ENCODE measurements at places on chromosomes 1 and 21.
A peak's percentile ranks its signal among the peaks of the same experiment; 100 is the strongest.

DNA sequence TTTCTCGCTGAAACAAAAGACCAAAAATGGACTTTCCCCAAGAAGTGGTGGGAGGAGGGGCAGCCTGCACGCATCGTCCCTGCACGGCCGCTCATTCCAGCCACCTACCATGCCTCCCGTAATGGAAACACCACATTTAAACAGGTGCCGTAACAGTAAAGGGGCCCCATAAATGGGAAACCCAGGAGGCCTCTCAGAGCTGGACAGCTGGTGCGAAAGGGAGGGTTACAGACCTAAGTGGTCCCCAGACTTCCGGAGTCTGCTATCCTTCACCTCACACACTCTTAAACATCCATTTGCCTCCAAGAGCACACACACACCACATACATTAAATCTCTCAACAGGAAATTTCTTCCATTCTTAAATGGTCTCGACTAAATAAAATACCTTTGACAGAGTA lies 120.7 kb upstream of the SOD1 start:
- no peak for DNase-seq

GRCh38 chr1:24388331-24388885 lies 25.2 kb downstream of the STPG1 start:
- no peak for DNase-seq

- DNase-seq: no peak
Observed at GRCh38 chr21:42309753-42310213, 5.4 kb downstream of the TFF3 start.

DNA sequence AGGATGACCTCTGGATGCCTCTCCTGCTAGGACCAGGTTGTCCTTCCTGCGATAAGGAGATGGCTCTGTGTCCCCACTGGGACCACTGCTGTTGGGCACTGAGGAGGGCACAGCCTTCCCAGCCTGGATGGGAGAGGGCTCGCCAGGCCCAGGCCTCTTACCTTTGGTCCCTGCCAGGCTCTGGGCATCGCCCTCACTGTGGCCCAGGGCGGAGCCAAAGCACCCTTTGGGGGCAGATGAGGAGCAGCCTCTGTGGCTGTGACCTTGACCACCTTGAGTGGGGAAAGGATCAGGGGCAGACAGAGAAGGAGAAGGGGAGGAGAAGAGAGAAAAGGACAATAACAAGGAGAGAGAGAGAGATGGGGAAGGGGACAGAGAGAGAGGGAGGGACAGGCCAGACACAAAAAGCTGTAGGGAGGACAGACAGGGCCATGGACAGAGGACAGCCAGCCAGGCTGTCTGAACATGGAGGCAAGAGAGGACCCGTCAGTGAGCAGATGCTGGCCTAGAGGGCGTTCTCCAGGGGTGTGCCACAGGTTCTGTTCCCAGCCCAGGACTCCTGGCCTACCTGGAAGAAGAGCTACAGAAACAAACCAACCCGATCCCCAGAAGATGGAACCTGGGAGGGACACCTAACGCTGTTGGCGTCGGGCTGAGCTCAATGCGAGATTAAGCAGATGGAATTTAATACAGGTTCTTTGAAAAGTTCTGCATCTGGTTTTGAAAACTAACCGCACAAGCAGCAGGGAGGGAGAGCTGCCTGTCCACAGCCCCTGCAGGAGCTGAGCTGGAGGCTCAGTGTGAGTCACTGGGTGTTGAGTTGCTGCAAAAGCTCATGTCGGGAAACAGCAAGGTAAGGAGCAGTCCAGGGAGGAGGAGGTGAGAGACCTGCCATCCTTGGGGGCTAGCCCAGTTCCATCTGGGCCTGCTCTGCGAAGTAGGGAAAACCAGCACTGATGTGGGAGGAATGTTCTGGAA lies 262.1 kb downstream of the PTPRU start:
- no peak for DNase-seq

DNA sequence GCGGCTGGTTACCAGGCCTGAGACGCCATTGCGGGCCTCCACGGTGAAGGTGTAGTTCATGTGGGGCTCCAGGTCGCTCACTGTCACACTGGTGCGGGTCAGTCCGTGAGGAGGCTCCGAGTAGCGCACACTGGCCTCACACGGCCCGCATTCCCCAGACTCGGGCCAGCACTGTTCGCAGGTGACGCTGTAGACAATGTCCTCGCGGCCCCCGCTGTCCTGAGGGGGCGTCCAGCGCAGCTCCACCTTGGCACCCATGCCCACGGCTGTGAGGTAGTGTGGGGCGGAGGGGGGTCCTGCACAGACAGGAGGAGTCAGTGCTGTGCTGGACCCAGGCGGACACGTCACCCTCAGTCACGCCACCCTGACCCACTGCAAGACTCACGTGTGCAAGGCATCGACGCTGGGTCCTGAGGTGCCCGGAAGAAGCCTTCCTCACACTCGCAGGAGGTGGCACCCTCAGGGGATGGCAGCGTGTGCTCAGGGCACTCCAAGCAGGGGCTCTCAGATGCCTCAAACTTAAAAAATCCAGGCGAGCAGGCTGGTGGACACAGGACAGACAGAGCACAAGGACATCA lies 17.9 kb downstream of the EPHA2 start:
- no peak for DNase-seq

DNA sequence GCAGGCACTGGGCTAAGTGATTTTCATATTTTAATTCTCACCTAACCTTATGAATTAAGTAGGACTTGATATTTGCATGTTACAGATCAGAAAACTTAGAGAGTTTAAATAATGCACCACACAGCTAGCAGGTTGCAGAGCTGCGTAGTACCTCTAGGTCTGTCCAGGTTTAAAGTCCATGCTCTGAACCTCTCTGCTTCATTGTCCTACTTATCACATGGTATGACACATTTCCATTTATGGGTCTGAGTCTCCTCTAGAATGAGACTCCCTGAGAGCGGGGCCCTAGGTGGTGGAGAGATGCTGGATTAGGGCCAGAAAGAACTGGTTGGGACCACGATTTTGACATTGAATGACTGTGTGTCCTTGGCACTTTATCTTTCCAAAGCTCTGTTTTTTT lies 102.5 kb upstream of the USP24 start:
- DNase-seq: no peak

DNA sequence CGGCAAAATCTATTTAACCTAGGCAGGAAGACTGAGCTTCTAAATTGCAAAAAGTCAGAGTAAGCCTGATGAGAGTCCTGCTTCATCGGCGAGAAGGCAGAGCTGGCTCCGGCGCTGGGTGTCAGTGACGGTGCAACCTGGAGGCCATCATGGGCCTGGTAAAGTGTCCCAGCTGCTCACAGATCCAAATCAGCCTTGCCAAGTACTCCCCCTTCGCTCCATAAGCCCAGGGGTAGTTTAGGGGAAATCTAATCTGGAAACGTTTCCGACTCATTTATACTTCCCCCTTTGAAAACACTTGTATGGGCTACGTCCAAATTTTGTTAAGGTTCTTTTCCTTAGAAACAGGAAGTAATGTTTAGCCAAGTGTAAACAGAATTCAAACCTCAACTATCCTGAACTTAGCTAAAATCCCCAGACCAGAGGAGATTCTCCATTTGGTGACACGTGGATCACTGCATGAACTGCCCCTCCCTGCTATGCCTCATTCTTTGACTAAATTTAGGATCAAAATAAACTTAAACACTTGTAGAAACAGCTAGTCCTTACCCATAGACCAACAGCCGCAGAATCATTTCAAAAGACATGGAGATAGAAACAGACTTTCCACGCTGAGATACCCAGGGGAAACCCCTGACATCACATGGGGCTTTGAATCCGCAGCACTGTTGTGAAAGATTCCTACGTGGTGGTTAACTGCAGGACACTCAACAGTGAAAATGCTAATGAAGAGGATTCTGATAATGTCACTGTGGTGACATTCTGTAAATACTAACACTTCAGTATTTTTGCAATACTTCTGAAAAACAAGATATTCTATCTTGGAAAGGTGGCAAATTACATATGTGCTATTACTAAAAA lies 172.7 kb downstream of the TGFBR3 start:
- DNase-seq: no peak

DNA sequence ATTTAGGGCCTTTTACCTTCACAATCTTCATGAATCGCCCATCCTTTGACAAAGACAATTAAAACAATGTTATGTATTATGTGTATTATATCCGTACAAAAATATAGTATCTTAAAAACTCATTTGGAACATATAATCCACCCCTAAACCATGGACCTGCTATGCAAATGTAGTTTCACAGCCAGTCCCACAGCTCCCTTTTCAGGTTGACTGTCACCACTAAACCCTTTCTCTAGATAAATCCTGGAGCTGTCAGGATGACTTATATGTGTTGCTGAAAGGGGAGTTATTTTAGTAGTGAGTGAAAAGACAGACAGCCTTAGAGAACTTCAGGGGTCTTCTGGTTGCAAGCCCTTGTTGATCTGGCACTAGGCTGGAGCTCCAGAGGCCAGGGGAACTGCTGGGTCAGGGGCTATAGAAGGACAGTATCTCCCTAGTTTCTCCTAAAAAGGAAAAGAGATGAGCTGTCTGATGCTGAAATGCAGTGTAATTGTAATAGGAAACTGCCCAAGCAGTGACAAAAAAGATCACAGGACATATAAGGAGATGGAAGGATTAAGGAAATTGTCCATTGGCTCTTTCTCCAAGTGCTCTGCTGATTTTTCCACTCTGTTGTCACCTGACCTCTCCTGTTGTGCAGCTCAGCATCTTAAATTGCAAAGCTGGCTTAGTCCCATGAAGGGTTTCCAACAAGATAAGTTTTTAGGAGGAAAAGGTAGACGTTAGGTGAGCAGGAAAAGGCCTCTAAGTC lies 127.7 kb downstream of the S1PR1 start:
- DNase-seq: no peak

DNA sequence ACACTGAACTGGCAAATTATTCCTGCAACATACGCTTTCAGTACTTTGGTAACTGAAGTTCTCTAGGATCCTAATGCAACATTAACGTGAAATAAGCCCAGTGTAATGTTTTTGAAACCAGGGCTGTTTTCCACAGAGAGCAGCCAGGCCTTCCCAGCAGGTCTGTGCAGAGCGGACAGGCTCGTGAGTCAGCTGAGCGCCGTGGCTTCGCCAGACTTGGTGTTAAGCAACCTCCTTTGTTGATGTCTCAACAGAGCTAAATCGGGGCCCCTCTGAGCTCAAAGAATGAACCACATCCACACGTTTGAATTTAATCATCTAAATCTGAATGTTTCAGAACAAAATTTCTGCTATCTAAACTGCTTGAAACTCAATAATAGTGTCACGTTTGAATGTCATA lies 181.8 kb upstream of the FMN2 start:
- peak; percentile 33 for DNase-seq

DNA sequence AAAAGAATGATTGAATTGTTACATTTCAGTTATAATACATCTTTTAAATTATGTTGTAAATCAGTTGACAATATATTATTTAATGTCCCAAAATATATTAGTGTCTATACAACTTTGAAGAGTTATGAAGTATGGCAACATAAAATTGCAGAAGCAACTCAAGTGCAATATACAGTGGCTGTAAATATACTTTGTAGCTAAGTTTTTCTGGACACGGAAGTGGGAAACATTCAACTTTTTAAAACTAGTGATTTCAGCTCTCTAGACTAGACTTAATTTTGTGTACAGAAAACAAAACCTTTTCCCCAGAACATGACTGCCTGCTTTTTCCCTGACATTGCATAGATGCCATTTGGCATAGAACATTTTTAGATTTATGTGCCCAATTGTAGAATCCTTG lies 29.5 kb upstream of the ABCG1 start:
- DNase-seq: no peak

DNA sequence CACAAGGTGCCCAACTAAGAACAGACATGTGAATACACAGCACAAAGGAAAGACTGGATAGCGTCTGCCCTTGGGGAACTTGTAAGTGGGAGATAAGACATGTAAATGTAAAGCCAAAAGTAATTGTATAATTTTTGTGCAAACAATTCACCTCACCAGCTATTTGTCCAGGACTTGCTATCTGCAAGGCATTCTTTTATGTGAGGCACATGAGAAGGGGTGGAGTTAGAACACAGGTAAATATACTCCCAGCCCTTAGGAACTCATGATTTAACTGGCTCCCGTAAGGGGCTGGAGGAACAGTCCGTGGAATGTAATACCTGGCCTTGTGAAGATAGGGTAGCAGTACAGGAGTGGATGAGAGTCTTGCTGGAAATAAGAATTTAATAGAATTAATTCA lies 61.3 kb downstream of the CDK18 start:
- DNase-seq: no peak

DNA sequence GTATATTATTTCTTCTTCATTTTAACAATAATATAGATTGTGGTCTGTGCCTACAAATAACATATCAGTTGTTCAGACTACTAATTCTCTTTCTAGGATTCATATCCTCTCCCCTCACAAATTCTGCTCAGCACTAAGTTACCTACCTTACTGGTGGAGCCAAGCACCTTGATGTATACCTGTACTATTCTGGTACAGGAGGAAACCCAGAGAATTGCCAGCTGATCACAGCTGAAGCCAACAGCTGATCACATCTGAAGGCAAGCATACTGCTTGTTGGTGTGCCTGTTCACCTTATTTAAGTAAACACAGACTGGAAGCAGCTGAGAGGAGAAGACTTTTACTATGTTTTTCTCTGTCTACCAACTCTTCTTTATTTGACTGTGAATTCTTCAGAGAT lies 101.8 kb downstream of the PBX1 start:
- DNase-seq: no peak

GRCh38 chr1:64492424-64492823 lies 22.5 kb downstream of the CACHD1 start:
- no peak for DNase-seq

GRCh38 chr1:18903291-18903756 lies 969 bp upstream of the ALDH4A1 start:
- DNase-seq: no peak

DNA sequence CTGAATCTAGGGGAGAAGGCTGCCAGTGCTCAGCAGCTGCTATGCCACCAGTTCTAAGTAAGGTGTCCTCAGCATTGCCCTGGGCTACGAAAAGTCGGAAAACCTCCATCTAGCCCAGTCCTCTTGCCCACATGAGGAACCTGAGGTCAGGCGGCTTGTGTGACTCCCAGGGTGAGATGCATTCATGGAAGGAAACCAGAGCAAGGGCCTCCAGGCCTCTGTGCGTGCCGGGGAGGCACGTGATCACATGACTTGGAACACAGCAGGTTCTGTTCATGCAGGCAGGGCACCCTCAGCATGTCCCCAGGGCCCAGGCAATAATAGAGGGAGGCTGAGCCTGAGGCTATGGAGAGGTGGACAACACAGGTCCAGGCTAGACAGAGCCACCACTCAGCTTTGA lies 312.5 kb upstream of the DUSP10 start:
- DNase-seq: no peak

DNA sequence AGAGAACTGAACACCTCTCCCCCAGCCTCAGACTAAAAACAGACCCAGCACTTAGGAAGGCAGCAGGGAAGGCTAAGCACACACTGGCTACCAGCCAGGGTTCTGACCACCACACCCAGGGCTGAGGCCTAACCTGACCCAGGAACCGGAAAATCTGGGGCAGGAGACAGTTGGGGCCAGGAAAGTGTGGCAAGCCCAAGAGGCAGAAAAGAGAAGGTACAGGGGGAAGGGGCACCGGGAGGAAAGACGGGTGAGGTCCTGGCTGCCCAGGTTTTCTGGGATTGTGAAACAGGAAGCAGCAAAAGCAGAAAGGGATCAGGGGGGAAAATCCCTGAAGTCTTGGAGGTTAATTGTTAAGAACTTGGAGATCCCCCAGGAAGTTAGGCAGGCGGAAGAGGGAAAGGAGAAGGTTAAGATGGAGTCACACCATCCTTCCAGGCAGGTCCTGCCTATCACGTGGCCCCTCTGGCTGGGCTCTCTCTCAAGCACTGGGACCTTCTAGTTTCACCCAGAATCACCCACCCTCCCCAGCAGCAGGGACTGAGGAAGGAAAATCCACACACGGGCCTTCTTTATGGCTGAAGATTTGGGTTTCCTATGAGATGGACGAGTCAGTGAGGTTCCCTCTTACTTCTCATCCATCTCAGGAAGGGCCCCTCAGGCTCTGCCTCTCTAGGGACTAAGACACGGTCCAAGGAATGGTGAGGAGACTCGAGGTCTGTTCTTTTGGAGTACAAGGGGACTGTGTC lies 2.6 kb downstream of the HDGF start:
- DNase-seq: no peak
